HepG2 (cell line): ENCODE measurements at places on chromosomes 3 and 15. TPM values are rescaled to one million over a fixed set of nuclear protein-coding genes. Genes with fewer than 3 reads are reported as not detected.

GRCh38 chr15:60708684-60709083, 229.7 kb upstream of the ICE2 start:
- no peak for DNase-seq

DNA sequence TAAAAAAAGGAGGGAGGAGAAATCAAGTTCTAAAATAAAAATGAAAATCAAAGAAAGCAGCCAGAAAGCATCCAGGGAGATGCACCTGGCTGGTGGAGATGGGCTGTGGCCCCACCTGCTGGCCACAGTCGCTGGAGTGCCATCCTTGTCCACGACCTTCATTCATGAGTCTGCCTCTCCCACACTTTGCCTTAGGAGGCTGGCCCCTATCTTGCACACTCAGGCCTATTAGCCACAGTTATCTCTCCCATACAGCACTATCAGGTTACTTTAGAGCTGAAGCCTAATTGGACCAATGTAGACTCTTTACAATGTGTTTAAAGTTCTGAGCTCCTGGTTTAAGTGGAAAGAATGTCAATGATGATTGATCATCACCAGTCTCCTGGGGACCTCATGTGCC, 392.0 kb upstream of the RORA start:
- peak; percentile 6 for DNase-seq

- DNase-seq: no peak
These were observed 152.8 kb downstream of the RBPMS2 start for GRCh38 chr15:64622410-64623260.

DNA sequence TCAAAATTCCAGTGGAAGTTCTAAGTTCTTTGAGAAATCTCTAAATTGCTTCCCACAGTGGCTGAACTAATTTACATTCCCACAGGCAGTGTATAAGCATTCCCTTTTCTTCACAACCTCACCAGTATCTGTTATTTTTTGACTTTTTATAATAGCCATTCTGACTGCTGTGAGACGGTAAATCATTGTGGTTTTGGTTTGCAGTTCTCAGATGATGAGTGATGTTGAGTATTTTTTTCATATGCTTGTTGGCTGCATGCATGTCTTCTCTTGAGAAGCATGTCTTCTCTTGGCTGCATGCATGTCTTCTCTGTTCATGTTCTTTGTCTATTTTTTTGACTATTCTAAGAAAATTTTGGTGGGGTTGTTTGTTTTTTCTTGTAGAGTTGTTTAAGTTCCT, 499.6 kb upstream of the CCDC54 start:
- DNase-seq: no peak

DNA sequence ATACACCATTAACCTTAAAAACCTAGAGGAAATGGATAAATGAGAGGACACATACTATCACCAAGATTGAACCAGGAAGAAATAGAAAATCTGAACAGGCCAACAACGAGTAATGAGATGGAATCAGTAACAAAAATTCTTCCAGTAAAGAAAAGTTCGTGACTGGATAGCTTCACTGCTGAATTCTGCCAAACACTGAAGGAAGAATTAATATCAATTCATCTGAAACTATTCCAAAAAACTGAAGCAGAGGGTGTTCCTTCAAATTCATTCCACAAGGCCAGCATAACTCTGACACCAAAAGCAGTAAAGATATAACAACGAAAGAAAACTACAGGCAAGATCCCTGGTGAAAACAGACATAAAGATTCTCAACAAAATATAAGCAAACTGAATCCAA, 195.8 kb upstream of the GPR149 start:
- DNase-seq: no peak

DNA sequence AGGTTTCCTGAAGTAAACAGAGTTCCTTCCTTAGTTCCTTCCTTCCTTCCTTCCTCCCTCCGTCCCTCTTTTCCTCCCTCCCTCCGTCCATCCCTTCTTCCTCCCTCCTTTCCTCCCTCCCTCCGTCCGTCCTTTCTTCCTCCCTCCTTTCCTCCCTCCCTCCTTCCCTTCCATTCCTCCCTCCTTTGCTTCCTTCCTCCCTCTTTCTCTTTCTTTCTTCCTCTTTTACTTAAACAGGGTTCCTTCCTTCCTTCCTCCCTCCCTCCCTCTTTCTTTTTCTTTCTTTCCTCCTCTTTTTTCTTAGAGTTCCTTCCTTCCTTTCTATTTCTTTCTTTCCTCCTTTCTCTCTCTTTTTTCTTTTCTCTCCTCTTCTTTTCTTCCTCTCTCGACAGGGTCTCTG, 35.2 kb downstream of the ATR start:
- no peak for DNase-seq

GRCh38 chr3:8457039-8457438, 44.6 kb upstream of the LMCD1 start:
- DNase-seq: no peak

- no peak for DNase-seq
These were observed 569.7 kb upstream of the MDFIC2 start for GRCh38 chr3:70882104-70882503.

- no peak for DNase-seq
These were observed 172.0 kb downstream of the RBMS3 start for GRCh38 chr3:29452934-29453283.

DNA sequence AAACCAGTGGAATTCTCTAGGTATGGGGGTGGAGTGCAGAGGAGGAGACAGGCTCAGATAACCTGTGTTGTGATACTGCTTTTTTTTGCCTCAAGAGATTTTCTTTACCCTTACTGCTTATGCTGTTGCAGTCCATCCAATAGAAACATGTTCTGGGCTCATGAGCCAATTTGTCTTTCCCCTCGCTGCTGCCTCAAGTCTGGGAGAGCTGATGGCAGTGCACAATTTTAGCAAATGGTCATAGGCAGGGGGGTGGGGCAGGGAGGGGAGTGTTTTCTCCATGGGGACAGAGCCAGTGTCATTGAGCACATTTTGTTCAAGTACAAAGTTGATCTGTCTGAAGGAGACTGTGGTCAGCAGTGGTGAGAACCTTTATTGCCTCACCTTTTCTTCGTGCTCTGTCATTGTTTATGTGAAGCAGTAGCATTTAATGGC, 134.9 kb downstream of the MBNL1 start:
- DNase-seq: no peak

GRCh38 chr3:57164217-57164656, 916 bp downstream of the IL17RD start:
- no peak for DNase-seq

The MYL3 gene
- total RNA-seq: not detected in 2 replicates

The CPNE9 gene
- total RNA-seq: not detected in 2 replicates

The TJP1 gene
- total RNA-seq: 25.9 and 37.2 TPM in 2 replicates

The RPS17 gene
- total RNA-seq: 2,570 and 3,054 TPM in 2 replicates

The DNASE1L3 gene
- 0.55 and 0.86 TPM in 2 replicates for total RNA-seq

The SLC9C1 gene
- not detected in 2 replicates for total RNA-seq
